Lung microvascular endothelial cell (primary cell): ENCODE measurements at places on chromosomes 1 and 21.

GRCh38 chr21:37101384-37101783 lies 28.3 kb downstream of the TTC3 start:
- no peak for DNase-seq

DNA sequence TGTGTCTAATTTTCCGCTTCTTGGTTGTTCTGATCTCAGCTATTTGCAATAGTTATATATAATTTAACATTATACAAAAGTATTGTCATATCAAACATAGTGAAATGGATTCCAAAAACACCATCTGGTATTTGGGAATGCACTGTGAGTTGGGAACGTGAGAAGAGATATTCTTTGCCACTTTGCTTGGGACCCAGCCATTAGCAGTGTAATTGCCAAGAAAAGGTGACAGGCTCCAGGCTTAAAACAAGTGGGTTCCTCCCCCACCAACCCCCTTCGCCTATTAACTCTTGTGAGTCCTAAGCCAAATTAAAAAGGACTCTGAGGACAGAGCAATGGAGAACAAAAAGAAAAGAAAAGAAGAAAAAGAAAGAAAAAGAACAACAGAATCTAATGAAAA lies 186.7 kb upstream of the NFIA start:
- DNase-seq = no peak

DNA sequence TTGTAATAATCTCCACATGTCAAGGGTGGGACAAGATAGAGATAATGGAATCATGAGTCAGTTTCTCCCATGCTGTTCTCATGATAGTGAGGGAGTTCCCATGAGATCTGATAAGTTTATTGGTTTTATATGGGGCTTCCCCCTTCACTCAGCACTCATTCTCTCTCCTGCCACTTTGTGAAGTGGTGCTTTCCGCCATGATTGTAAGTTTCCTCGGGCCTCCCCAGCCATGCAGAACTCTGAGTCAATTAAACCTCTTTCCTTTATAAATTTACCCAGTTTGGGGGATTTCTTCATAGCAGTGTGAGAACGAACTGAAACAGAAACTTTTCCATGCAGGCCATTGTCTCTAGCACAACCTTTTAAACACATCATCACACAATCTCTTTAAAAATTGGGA lies 221.5 kb upstream of the BRINP3 start:
- no peak for DNase-seq

- DNase-seq = no peak
These were observed 27.7 kb downstream of the DNAJC11 start for GRCh38 chr1:6673816-6674398.

DNA sequence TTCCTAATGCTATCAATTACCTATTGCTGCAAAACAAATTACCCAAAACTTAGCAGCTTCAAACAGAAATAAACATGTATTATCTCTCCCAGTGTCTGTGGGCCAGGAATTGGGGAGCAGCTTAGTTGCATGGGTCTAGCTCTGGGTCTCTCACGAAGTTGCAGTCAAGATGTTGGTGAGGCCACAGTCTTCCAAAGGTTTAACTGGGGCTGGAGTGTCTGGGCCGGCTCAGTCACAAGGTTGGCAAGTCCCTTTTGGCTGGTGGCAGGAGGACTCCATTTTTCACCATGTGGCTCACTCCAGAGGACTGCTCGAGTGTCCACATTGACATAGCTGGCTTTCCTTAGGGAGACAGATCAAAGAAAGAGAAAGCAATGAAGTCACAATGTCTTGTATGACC lies 5.0 kb upstream of the LRP8 start:
- no peak for DNase-seq

- no peak for DNase-seq
These were observed 14.8 kb upstream of the HEYL start for GRCh38 chr1:39654291-39654690.
